ENCODE measurements at places on chromosomes 11 and 22.

GRCh38 chr11:132999516-132999915 lies 532.8 kb downstream of the OPCML start:
- peak; percentile 12 for DNase-seq

GRCh38 chr11:71080239-71081097 lies 171.9 kb downstream of the SHANK2 start:
- DNase-seq, result peak; percentile 82

DNA sequence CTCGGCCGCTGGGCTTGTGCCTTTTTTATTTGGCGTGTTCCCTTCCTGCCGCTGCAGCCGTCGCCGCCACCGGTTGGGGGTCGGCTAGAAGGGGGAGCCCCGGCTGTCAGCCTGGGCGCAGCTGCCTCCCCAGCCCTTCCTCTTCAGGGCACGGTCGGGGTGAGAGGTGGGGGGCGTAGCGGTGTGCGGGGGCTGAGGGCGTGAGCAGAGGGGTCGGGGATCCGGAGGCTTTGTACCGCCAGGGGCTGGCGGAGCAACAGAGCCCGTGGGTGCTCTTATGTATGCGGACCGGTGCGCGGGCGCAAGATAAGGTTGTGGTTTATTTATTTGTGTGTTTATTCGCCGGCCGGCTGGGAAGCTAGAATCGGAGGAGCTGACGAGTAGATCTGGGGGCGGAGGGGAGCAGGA lies 477 bp downstream of the ZBTB16 start:
- no peak for DNase-seq

DNA sequence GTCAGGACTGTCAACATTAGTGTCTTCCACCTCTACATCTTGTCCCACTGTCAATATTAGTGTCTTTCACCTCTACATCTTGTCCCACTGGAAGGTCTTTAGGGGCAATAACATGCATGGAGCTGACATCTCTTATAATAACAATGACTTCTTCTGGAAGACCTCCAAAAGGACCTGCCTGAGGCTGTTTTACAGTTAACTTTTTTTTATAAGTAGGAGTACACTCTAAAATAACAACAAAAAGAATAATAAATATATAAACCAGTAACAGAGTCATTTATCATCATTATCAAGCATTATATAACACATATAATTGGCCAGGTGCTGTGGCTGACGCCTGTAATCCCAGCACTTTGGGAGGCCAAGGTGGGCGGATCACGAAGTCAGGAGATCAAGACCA lies 57.5 kb downstream of the PAK1 start:
- DNase-seq, result no peak

DNA sequence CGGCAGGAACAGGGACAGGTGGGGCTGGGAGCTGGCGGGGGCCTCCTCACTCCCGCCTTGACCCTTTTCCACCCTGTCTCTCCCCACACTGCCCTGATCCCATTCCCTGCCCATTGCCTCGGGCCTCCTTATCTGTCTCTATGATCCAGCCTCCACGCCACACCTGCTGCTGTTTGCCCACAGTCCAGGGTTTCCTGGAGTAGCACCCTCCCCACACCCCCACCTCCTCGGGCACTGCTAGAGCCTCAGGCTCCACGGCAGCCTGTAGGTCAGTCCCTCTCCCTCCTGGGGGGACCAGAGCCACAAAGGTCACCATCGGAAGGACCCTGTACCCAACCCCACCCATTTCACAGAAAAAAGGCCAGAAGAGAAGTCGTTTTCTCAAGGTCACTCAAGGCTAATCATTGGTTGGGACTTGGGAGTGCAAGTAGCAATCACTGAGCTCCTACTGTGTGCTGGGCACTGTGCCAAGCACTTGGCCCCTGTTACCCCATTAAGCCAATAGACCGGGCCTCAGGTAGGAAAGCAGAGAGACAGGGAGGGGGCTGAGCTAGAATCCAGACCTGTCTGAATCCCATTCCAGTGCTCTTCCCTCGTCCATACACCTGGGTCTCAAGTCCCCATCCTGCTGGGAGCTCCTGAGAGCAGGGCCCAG lies 71.8 kb downstream of the PDE2A start:
- no peak for DNase-seq

DNA sequence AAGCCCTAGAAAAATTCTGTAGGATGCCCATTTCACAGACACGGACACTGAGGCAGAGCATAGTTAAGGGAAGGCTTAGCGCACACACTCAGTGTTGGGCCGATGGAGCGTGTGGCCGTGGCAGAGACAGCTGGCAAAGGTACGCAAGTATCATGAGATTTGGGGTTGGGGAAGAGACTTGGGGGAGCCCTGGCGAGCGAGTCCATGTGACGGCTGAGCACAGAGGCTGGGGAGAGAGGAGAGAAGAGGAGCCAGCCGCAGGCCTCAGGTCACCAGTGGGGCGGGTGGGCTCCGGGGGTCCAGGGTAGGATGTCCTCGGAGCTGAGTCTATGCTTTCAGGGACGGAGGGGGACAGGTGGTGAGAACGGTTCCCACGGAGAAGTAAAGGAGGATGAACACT lies 311.3 kb downstream of the CTTN start:
- DNase-seq, result no peak

DNA sequence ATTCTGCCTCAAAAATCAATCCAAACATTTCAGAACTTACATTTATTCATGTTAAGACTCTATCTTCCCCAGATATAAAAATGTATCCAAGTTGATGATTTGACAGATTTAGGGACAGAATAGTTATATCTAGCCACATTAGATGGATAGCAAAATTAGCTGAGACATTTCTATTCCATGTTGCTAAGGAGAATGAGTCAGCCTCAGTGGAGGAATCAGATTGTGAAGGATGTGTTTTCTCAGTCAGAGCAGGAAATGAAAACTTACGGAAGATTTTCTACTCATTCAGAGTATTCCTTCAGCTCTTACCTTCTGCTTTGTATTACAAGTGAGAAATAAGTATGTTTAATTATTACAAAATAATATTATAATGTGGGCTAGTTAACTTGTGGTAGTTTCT lies 556.3 kb upstream of the ANO3 start:
- no peak for DNase-seq

DNA sequence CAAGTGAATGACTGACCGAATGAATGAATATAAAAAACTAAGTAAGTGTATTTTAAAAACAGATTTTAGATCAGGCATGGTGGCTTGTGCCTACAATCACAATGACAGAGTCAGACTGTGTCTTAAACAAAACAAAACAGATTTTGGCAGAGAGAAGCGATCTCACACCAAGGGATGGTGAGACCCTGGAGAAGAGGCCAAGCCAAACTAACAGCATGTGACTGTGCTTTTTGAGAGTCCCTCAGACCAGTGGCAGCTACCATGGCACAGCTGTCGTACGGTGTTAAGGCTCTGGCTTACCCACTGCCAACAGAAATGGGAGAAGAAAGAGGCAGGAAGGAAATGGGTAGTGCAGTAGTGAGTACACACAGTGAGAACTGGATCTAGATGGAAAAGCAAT lies 60.6 kb downstream of the SGSM3 start:
- no peak for DNase-seq

DNA sequence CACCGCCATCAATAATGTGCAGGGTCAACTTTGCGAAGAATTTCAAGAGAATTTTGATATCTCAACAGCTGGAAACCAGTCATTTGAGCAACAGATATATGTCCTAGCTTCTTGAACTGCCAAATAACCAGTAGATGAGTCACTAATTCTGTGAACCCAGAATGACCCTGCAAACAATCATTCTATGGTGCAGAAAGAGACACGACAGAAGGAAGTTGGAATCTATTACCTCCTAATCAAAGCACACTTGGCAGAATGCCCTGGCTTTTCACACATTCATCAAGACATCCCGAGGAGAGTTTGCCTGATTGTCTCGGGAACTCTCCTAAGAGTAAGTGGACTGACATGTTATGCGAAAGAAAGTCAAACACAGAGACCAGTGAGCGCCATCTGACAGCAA lies 621.1 kb downstream of the OPCML start:
- DNase-seq, result no peak

DNA sequence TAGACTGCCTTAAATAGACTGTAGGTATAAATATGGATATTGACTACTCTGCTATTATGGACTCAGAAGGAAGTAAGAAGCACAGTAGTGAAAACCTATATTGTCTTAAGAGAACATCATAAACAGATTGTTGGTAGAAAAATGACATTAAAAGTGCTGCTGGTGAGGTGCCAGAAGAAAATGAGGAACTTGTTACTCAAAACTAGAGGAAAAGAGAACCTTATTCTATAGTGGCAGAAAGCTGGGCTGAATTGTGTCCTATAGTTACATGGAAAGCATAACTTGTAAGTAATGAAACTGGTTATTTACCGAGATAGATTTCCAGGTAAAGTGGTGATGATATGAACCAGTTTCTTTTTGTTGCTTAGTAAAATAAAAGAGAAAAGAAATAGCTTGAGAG lies 109.7 kb upstream of the CTSC start:
- no peak for DNase-seq

Measured in kidney (tissue), 22 donors.